ENCODE measurements at places on chromosomes 2 and 18.

- no peak for DNase-seq
Measured at GRCh38 chr2:26555246-26556133, 77.6 kb upstream of the OTOF start.

GRCh38 chr2:109614715-109615636 is 812 bp downstream of the SOWAHC start:
- DNase-seq, result no peak

GRCh38 chr2:86037141-86037794 is 68.4 kb downstream of the POLR1A start:
- DNase-seq, result peak; percentile 48

DNA sequence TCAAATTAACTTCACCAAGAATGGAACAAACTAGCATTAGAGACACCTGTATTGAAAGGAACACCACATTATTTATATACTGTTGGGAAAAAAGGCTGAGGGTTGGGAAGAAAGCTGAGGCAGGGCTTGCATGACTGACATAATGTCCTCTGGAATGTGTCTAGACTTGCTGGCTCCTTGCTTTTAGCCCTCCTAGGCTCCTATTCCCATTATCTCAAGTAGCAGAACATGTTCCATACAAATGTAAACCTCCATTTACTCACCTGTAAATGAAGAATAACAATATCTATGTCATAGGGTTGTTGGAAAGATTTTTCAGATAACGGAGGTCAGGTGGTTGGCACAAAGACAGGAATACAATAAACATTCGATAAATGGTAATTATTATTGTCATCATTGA is 976 bp upstream of the ACADL start:
- DNase-seq, result no peak

GRCh38 chr18:78738076-78738690 is 241.4 kb upstream of the SALL3 start:
- no peak for DNase-seq

- no peak for DNase-seq
Measured at GRCh38 chr2:233603520-233603919, 13.9 kb upstream of the UGT1A8 start.

Measured in T-helper 2 cell (primary cell).